Left hindlimb (tissue), 1 donor: ENCODE measurements at places on chromosomes 13 and 19.
A peak's percentile ranks its signal among the peaks of the same experiment; 100 is the strongest.

DNA sequence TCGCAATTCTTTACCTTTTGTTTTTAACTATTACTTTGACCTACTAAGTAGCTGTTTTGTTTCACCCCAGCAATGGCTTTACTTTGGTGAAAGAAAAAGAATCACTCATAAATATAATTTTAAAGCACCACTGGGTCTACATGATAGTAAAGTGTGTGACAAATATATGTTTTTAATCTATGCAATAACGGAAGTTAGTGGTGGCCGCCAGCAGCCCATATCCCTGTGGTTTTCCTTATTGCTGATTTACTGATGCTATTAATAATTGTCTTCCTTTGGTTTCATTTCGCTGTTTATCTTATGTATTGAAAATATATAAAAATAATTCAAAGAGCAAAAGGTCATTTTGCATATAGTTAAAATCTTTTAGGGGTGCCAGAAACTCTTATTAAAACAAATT is 491.3 kb downstream of the DIAPH3 start:
- DNase-seq, result no peak

DNA sequence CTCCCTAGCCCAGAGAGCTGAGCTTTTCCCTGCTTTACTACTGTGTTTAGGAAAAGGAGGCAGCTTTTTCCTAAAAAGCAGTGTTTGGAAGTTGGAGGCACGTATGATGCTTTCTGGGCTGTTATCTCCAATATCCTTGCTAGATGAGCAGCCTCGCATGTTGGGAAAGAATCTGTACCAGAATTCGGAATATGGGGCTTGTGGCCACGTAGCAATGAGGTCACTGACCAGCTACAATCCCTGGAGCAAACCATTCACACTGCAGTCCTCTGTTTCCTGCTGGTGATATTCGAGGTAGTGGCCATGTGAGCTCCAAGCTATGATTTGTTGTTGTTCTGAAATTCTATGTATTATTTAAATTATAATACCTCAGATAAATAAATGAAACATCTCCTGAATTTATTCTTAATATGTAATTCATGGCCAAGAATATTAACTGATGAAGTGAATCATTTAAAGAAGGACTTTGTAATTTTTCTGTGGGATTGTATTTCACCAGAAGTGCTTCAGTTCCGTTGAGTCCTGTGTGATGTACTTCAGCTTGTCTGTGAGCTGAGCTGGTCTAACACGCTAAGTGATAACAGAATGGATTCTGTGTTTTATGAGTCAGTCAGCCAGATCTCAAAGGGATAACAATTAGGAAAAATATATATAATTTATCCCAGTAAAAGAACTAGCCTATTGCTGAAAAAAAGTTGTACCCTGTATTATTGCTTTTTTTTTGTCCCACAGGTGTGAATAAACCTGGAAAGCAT is 319.5 kb downstream of the SHISA2 start:
- DNase-seq, result no peak

GRCh38 chr19:23283925-23284324 is 33.7 kb upstream of the ZNF724 start:
- no peak for DNase-seq

GRCh38 chr13:51305271-51305967 is 34.1 kb upstream of the SERPINE3 start:
- no peak for DNase-seq

GRCh38 chr19:17136617-17137016 is 61.0 kb downstream of the MYO9B start:
- no peak for DNase-seq

DNA sequence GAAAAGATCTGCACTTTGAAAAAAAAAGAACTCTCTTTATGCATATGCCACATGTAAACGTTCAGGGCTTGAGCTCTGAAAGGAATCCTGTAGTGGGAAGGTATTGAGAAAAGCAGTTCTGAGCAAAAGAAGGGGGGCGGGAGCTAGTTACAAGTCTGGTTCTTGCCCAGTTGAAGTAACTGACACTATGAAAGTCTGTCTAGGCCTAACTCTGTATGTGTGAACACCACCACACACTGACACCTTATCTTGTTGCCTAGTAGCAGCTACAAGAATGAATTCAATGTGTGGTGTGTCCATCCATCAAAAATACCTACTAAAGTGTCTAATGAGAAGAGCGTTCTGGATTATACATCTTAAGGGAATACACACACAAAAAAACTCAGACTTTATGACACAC is 820.6 kb downstream of the DIAPH3 start:
- no peak for DNase-seq

DNA sequence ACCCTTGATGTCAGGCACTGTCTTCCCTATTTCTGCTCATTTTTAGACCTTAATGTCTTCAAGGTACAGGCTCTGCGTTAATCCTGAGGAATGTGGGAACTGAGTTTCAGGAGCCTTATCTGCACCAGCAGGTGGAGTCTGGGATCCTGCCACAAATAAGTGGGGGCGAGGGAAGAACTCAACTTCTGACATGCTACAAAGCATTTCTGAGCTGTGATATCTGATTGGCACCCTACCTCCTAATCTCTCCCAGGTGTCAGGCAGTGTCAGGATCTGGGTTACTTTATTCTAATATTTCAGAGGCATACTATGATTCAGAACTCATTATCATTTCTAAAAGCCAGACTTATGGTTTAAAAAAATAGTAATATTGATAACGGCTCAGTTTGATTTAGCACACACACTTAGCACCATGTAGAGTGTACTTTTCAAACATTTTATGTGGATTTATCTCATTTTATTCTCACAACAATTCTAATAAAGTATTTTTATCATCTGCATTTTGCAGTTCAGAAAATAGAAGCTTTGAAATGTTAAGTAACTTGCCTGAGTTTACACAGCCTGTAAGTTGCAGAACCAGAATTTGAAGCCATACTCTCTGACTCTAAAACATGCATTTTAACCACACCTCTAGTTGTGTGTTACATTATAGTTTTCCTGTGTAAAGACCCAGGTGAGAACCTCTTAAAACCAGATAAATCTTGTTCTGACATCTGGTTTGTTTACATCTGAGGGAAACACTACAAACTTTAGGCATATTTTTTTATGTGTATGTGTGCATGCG is 358.6 kb downstream of the TDRD3 start:
- no peak for DNase-seq

DNA sequence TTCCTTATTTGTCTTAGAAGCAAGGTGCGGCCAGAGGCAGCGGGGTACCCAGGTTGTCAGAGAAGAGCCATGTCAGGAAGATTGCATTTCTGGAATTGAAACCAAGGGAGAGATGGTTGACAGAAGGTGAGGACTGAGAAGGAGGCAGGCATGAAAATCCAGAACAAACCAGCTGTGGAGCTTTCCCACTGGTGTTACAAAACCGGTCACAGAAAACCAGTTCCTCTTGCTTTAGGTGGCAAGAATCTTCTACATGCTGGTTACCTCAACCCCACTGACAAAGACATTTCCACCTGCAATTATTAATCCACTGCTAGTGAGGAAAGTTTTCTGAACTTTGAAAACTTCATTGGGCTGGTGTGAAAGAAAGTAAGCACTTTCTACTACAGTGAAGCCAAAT is 64.0 kb upstream of the MED4 start:
- DNase-seq, result no peak

DNA sequence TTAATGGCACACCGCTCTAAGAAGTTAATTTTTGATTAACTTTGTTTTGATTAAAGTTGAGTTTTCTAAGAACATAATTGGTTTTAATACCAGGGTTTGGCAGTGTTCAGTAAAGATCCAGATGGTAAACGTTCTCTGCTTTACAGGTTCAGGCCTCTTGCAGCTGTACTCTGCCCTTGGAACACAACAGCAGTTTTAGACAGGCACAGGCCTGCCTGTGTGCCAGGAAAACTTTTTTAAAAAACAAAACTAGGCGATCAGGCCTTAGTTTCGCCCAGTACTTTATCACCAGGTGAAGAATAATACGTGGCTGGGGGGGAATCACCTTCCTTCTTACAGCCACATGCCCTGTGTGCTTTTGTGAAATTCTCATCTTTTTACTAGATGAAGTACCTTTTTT is 38.0 kb upstream of the TEX29 start:
- DNase-seq, result no peak

DNA sequence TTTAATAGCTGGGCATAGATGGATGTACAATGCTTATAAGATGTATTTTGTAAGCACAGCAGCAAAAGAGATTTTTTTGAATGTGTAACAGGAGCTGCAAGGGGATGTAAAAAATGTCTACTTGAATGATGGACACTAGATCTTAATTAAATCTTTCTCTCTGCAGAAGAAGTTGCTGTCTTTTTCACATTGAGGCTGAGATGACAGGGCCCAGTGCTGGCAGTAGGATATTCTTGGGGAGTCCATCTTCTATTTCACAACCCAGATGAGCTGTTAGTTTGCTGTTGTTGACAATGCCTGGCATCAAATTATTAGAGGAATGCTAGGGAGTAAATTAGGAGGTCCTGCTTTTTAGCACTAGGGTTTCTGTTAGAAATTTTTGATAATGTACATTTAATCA is 698.7 kb downstream of the SLITRK5 start:
- DNase-seq, result no peak

- no peak for DNase-seq
Measured at GRCh38 chr19:35399948-35400772, 29.3 kb downstream of the GPR42 start.

DNA sequence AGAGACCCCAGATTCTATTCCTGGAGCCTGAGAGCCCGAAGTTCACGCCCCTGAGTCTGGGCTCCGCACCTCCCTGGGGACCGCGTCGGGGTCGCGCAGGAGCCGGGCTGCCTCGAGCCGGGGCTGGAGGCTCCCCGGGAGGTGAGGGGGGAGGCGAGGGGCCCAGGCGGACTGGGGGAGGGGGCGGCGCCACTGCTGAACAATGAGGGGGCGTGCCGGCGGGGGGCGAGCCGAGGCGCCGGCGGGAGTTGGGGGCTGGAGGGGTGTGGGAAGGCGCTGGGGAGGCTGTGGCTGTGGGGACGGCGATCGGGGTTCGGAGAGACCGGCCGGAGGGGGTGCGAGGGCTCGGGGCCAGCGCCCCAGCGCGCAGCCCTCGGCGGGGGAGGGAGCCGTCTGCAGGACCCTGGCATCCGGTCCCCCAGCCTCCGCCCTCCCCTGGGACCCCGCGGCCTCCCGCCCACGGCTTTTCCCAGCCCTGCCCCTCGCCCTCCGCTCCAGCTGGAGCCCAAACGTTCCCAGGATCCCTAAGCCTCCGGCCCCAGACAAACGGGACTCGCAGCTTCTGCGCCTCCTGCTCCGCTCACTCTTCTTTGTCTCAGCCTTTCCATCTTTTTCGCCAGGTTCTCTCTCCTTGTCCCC is 922 bp downstream of the PLEKHG2 start:
- DNase-seq, result peak; percentile 88

DNA sequence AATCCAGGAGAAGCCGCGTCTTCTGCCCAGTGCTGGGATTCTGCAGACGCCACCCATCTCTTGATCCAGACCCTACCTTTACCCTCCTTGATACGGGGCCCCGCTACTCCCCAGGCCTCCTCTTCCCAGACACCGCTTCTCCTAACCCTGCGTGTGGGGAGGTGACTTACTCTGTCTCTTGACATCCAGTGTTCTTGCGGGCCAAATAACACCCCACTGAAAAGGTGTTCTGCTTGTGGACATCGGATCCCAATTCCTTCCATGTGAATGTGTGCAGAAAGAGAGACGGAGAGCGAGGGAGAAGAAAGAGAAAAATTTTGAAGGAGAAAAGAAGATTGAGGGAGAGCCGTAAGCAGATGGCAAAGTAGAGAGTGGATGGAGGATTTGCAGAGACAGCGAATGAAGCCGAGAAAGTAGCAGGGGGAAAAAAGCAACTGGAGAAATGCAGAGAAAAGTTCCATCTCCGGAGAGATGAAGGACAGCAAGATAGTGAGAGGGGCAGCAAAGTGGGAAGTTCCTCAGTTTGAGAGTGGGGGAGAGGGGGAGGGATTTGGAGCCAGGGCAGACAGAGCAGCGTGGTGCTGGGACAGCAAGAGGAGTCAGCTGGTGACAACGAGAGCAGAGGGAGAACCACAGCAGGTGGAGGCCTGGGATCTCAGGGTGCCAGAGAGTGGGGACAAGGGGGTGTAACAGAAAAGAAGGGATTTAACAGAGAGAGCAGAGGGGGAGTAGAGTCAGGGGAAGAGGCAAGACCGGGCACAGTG is 814 bp downstream of the ZNF480 start:
- peak; percentile 32 for DNase-seq

DNA sequence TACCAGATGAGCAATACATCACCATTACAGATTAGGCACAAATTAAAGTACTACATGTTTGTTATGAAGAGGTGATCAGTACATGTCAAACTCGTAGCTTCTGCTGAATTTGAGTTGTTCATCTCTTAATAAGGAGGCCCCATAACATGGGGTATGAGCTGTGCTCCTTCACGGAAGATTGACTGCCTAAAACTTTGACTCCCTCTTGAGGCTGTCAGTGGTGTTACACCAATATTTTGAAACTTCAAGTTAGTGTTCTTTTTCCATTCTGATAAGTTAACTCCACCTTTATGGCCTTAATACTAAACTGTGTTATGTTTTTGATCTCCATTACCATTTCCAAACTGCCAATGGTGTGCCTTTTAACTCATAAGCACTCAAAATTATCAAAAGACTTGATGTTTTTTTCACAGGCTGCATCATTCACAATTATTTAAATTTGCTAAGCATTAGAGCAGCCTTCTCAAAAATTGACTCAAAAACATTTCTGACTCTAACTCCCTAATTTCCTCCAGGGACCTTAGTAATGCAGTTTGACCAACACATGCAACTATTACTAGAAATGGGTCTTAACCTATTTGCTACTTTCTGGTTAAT is 1591.5 kb downstream of the PCDH9 start:
- no peak for DNase-seq

DNA sequence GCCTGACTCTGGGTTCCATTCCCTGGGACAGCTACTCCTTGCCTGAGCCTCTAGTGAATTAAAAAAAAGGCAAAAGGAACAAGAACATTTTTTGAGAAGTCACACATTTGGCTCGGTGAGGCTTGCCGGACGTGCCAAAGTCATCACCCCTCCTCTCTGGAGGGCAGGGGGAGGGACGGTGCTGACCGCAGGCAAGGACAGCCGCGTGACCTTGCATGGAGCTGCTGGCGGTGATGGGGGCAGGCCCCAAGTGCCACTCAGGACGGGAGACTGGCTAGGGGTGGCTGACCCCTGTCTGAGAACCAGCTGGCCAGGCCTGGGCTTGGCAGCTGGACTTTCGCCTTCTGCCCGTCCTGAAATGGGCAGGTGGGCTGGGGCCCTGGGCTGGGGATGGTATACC is 26.4 kb downstream of the MAP2K2 start:
- no peak for DNase-seq

DNA sequence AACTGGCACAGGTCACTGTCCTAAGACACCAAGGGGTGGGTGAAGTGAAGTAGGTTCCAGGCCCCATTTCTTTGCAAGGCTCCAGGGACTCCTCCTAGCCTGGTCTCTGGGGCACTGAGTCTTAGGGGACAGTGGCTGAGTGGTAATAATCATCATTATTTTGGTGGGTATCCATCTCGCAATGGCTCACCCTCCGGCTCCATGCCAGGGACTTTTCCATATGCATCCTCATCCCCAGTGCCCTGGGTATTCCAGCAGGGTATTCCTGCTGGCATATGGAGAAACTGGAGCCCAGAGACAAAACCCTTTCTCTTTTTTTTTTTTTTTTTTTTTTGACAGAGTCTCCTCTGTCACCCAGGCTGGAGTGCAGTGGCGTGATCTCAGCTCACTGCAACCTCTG is 2.5 kb downstream of the PDE4A start:
- no peak for DNase-seq

GRCh38 chr19:18660939-18661670 is 22.4 kb upstream of the CRTC1 start:
- no peak for DNase-seq

GRCh38 chr13:31775686-31776085 is 36.4 kb downstream of the RXFP2 start:
- DNase-seq, result peak; percentile 73

GRCh38 chr13:56015919-56016318 is 1124.8 kb upstream of the PRR20A start:
- no peak for DNase-seq

GRCh38 chr13:98972059-98972458 is 5.8 kb downstream of the DOCK9 start:
- DNase-seq, result no peak
